Activated CD4-positive, CD25-positive, alpha-beta regulatory T cell treated with anti-CD3 and anti-CD28 coated beads, Interleukin-2, amount 50 U/mL, for 16 hours (primary cell): ENCODE measurements at places on chromosomes 3 and 15.

- no peak for DNase-seq
Observed at GRCh38 chr15:77738441-77739302, 106.0 kb upstream of the LINGO1 start.

- no peak for DNase-seq
Observed at GRCh38 chr3:170414202-170414663, 4.4 kb upstream of the CLDN11 start.

DNA sequence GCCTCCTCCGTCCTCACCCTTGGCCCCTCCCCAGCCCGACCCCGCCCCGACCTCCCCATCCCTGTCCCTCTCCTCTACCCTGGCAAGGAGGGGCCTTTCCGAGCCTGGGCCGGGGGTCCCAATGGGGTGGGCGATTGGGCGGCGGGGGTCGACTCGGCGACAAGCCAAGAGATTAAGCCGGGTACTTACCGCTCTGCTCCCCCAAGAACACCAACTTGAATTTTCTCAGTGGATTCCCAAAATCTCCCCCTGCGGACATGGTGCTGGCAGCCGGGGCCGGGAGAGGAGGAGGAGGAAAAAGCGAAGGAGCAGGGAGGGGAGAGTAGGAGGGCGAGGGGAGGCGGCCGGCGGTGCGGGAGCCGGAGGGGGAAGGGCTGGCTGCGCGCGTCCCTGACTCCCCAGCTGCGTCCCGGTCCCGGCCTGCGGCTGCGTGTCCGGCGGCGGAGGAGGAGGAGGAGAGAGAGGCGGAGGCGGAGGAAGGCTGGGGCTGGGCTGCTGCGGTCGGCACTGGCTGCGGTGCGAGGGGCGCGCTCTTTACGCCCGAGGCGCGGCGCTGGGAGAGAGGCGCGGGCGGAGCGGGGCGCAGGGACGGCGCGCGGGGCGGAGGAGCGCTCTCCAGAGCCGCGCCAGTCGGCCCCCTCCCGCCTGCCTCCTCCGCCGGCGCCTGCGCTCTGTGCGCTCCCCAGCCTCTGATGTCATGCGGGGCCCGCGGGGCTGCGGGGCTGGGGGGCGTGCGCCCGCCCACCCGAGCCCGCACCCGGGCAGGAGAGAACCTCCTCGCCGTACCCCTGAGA, at the start of gene RAB6B:
RAB6B (minus strand) TSS at position 675 of the 794 bp plus-strand sequence; CDS start at position 259, 416 bp downstream.
- DNase-seq = no peak

DNA sequence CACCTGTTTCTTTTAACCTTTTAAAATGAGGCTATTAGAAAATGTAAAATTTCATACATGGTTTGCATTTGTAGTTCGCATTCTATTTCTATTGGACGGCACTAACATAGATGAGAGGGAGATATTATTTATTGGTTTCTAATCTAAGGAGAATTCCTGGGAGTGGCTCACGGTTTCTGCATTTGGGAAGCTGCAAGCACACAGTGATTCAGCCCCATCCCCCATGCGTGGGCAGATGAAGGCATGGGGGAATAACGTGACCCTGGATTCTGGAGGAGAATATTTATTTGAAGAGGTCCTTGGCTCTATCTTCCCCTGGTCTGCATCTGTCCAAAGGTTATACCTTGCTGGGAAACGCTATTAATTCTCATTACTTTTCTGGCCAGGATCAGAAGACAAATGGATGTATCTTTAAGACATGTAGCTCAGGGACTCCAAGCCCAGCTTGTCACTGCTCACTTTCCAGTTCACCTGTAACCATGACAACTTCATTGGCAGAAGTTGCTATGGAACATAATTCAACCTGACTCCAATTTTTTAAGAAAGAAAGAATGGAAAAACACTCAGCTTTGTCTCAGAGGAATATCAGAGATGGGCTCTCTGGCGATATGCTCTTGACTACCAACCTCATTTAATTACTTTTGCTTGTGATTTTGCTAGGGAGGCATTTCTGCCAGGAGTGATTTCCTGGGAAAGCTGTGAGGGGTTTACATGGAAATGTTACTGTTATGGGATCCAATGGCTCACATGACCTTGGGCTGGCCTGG, 27.2 kb upstream of the POMGNT2 start:
- DNase-seq = no peak

- DNase-seq = no peak
Observed at GRCh38 chr3:41683666-41684350, 278.1 kb downstream of the ULK4 start.

DNA sequence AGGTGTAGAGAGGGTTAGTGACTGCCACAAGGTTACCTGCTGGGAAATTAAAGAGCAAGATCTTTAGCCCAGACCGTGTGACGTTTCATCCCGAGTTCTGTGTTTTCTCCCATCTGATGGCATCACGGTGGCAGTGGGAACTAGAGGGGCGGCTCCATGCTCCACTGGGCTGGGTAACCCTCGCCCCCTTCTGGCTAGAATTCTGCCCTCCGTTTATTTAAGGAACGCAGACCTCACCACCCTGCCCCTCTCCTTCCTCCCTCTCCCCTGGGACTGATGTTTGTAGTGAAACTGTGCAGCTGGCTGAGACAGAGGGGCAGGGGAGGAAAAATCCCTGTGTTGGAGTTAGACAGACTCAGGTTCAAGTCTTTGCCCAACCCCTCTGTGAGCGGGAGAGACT, 65.6 kb downstream of the ITGA11 start:
- DNase-seq = no peak

DNA sequence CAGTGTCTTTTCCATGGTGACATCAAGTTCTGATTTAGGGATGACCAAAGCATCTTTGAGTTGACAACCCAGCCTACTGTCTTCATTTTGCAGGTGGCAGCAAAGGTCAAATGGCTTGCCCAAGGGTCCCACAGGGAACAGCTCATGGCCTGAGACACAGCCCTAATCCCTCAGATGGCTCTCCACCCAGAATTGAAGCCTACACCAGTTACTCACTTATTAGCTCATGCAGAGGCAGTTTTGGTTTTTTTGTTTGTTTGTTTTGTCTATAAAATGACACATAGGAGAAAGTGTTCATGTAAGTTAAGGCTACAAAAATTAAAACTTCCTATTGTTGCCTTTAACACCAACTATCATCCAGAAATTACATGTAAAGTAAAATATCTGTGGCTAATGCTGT, 167.9 kb downstream of the OSBPL10 start:
- no peak for DNase-seq

DNA sequence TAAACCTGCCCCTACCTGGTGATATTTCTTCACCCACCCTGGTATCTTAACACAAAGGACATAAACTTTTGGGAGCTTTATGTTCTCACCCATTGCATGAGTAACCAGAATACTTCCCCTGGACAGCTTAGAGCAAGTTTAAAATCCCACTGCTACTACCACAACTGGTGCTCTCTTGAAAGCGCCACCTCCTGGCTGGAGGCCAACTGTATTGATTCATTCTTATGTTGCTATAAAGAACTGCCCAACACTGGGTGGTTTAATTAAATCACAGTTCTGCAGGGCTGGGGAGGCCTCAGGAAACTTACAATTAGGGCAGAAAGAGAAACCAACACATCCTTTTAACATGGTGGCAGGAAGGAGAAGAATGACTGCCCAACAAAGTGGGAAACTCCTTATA, 592.4 kb downstream of the EPHA3 start:
- no peak for DNase-seq

DNA sequence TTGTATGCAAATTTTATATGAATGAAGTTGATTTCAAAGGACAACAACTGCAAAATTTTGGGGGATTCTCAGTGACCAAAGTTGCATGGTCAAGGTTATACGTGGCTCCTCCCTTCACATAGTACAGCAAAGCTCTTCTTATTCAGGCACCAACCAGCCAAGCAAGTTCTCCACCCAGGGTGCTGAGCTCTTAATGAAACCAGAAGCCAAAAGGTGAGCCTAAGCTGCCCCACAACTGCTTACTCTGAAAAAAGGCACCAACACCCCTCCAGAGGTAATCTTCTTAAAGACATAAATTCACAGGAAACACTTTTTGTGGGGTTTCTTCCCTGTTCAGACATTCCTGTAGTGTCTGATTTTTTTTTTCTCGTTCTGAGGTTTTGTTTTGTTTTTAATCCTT, 106.1 kb upstream of the GMNC start:
- no peak for DNase-seq

DNA sequence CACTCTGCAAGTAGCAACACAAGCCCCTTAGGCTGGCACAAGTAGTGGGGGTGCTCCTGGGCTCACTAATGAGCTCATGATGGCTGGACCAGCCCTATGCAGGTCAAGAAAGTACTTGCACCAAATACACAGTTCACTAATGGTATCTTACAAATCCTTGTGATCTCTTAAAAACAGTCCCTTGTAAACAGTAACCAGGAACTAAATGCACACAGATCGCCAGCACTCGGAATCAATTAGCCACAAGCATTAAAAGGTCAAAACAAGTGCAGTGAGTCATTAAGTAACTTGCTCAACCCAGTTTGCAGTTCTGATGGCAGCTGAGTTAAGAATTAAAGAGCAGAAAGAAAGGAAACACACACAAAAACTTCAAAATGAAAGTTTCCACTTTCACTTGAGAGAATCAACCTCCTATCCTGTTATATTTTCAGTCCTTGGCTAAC, 43.2 kb downstream of the ARHGEF3 start:
- no peak for DNase-seq

DNA sequence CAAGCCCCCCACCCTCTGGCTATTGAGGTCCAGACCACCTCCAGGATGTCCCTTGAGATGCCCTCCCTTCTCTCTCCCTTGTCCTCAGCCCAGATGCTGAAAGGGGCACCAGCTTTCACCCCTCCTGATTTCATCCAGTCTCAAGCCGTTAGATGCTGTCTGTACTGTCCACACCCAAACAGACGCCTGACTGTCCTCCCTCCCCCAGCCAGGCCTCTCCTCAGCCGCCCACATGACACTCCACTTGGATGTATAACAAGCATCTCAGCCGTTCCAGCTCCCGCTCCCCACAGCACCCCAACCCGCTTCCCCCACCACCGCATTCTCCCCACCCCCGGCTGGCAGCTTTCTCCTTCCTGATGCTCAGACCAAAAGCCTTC, 25.0 kb upstream of the CYP11A1 start:
- DNase-seq = no peak

DNA sequence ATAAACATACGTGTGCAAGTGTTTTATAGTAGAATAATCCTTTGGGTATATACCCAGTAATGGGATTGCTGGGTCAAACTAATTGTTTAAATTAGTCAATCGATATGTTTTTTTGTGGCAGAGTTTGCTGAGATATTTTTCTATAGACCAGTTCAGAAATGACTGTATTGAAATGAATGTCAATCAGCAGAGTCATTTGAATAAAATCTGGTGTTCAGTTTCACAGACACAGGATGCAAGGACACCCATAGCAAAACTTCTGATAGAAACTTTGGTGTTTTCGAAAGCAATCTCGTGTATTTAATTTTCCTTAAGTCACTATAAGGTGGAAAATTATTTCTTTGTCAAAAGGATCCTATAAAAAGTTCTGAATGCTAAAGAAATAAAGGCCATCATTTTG, 434.4 kb downstream of the RAP2B start:
- DNase-seq = no peak

- DNase-seq = no peak
Observed at GRCh38 chr15:40325700-40326099, 2.2 kb downstream of the INAFM2 start.

DNA sequence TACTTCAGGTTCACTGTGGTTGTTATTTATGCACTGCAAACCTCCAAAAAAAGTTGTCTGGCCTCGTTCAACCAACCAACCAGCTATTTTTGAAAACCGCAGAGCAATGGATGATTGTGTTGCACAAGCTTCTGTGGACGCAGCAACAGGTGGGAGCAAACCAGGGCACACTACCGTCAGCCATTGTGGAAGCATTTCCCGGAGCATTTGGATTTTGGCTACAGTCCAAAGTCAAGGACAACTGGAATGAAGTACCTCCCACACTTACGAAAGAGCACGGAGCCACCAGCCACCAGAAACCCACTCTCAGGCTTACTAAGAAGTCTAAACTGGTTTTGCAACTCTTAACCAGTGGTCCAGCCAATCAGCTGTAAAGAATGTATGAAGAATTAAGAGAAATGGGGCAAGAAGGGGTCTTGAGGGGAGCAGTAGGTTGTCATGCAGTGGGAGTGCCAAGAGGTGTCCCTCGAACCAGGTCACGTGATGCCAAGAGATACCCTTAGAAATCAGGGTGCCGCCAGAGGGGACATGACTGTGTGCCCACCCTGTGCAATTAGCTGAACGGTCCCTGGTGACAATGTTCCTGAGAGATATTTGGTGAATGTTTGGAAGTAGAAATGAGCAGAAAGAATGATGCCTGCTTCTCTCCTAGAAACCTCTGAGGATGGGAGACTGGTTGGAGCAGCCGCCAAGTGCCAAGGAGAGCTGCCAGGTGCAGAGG, 68.9 kb upstream of the PCSK6 start:
- DNase-seq = no peak

- no peak for DNase-seq
Observed at GRCh38 chr3:111362381-111363009, 179.5 kb upstream of the CD96 start.

DNA sequence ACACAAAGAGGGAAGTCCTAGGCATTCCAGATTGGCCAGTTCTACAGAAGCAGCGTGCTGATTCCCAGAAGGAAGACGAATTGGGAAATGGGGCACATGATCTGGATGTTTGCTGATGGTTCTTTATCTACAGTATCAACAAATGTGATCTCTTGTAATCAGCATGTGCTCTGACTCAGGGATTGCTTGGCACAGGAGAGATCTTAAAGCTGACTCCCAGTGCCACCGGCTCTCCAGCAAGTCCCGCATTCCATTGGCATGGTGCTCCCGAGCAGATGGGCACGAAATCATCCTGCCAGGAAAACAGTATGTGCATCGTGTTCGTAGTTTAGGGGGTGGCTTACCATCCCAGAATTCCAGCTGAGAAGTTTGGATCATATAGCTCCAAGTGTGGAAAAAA, 259.9 kb upstream of the NR2F2 start:
- no peak for DNase-seq

DNA sequence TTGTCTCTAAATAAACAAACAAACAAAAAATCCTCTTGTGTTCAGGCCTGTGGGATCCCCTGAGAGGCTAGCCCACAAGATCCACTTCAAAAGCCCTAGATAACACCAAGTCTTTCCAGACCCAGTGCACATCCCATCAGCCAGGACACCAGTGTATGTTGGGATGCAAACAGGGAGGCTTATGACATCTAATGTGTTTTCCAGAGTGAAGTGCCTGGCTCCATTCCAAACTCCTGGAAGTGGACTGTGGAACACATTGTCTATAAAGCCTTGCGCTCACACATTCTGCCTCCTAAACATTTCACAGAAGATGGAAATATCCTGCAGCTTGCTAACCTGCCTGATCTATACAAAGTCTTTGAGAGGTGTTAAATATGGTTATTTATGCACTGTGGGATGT, 57.0 kb downstream of the MLH1 start:
- no peak for DNase-seq

DNA sequence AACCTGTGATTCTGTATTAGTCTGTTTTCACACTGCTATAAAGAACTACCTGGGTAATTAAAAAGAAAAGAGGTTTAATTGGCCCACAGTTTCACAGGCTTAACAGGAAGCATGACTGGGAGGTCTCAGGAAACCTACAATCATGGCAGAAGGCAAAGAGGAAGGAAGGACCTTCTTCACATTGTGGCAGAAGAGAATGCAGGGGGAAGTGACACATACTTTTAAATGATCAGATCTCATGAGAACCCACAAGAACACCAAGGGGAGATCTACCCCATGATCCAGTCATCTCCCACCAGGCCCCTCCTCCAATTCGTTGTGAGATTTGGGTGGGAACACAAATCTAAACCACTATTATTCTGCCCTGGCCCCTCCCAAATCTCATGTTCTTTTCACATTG, 6.1 kb downstream of the ZKSCAN7 start:
- DNase-seq = no peak

- DNase-seq = no peak
Observed at GRCh38 chr3:154176036-154176435, 54.8 kb downstream of the ARHGEF26 start.

GRCh38 chr3:147419781-147420224, 10.6 kb downstream of the ZIC1 start:
- DNase-seq = no peak

GRCh38 chr3:152172460-152172859, 96.3 kb upstream of the MBNL1 start:
- no peak for DNase-seq
